ENCODE measurements at places on chromosomes 6 and 20. TPM values are rescaled to one million over a fixed set of nuclear protein-coding genes. Genes with fewer than 3 reads are reported as not detected.

Gene RAET1L
- total RNA-seq = not detected

Gene GNRH2
- not detected for total RNA-seq

Gene MLN
- not detected for total RNA-seq

Gene NHLRC1
- total RNA-seq = 0.04 TPM

Gene ZC2HC1B
- not detected for total RNA-seq

Gene LBP
- total RNA-seq = 0.06 TPM

Gene SLC26A8
- not detected for total RNA-seq

Gene OPRL1
- 0.23 TPM for total RNA-seq

- no peak for DNase-seq
Observed at GRCh38 chr20:36043892-36044515, 75.6 kb downstream of the CNBD2 start.

DNA sequence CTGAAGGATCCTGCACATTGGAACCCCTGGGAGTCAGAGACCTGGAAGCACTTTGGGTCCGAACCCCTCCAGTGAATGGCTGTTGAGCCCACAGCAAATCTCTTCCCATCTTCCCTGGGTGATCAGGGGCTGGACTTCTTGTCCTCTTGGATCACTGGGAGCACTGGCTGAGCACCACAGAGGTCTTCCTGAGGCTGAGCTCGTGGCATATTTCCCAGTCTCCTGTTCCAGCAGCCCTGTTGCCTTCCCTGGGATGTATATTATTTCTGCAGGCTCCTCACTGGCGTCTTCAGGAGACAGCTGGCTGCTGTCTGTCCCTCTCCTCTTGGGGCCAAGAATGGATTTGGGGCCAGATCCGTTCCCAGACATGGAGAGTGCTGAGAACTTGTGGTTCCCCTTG lies 43.4 kb downstream of the PTK7 start:
- no peak for DNase-seq

DNA sequence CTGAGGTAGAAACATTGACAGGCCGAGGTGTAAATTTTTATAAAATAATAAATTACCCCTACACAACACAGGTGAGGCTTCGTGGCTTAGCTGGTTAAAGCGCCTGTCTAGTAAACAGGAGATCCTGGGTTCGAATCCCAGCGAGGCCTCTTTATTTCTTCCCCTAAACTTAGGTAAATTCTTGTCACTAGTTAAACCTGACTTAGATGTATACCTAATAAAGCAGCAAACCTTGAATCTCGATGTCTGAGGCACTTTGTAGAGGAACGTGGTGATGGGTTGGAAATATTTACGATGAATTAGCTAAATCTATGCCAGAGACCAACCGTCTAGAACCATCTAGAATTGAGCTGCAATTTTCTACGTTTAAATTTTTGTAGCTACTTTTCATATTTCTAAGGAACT lies 185.6 kb downstream of the OR2B2 start:
- DNase-seq = peak; percentile 38

DNA sequence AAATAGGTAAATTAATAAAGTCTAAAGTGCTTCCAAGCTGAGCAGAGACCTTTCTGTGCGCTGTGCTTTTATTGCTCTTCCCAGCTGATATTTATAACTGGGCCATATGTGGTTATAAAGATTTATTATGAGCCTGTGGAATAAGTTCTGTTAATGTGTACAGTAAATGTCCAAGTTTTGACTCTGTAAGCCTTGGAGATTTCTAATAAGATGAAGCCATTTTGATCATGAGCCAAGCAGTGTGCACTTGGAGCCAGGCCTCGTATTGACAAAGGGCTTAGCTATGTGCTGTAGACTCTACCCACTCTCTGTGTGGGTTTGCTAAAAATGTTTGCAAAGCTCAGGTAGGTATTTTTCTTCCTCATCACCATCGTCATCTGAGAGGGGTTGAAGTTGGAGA lies 361.1 kb downstream of the FOXA2 start:
- DNase-seq = no peak

DNA sequence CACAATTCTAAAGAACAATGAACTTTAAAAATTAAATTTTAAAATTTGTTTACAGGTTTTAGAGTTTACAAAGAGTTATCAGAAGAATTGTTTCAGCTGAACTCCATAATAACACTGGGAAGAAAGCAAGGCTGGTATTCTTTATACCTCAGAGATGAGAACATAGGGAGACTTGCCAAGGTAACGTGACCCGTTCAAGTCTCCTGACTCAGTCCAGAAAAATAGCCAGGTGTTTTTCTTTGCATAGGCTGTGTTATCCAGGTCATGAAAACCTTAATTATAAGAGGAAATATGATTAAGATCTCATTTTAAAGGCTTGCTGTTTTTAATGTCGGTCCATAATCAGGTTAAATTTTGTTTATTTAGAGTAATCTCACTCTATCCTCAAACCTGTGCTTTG lies 8.5 kb upstream of the C6orf141 start:
- DNase-seq = peak; percentile 57

DNA sequence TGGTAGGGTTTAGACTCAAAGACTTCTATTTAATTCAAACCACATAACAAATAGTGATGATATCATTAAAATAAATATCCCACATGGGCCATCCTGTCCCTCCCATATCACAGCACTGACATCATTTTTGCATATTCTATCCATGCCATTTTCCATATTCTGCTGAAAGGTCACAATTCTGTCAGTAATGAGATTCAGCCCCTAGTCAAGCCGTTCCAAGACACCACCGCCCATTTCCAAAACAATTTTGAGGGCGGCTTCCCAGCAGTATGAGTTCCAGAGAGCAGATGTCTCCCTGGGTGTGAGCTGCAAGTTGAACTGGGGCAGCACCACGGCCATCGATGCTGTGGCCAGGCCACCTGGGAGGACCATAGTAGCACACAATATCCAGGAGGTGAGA lies 65.1 kb upstream of the PLEKHG1 start:
- no peak for DNase-seq

GRCh38 chr6:137802408-137803182 lies 64.5 kb upstream of the TNFAIP3 start:
- no peak for DNase-seq

DNA sequence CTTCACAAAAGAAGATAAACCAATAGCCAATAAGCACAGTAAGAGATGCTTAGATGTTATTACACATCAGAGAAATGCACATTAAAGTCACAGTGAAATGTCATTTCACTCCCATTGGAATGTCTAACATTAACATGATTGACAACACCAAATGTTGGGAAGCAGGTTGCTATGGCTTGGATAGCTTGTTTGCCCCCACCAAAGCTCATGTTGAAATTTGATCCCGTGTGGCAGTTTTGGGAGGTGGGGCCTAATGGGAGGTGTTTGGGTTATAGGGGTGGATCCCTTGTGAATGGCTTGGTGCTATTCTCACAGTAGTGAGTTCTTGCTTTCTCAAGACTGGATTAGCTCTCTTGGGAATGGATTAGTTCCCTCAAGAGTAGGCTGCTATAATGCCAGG lies 44.8 kb downstream of the MRAP2 start:
- no peak for DNase-seq

- DNase-seq = no peak
Observed at GRCh38 chr6:56620229-56620868, 22.3 kb downstream of the DST start.

DNA sequence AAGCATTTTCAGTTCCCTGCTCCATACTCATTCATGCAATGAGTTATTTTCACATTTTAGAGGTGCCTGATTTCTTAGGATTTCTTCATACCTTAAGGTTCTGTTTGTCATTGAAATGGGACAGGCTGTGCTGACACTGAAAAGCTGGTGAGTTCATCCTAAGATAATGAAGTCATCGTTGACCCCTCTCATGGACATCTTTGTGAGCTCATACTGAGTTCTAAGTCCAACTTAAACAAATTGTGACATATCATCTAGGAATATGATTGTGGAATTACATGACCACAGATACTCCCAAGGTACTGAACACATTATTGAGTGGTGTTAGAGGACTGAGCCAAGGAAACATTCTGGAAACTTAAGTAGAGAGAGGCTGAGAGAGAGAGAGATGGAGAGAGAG lies 224.8 kb upstream of the JAG1 start:
- no peak for DNase-seq

GRCh38 chr20:25606094-25606695 lies 17.6 kb downstream of the NANP start:
- no peak for DNase-seq

DNA sequence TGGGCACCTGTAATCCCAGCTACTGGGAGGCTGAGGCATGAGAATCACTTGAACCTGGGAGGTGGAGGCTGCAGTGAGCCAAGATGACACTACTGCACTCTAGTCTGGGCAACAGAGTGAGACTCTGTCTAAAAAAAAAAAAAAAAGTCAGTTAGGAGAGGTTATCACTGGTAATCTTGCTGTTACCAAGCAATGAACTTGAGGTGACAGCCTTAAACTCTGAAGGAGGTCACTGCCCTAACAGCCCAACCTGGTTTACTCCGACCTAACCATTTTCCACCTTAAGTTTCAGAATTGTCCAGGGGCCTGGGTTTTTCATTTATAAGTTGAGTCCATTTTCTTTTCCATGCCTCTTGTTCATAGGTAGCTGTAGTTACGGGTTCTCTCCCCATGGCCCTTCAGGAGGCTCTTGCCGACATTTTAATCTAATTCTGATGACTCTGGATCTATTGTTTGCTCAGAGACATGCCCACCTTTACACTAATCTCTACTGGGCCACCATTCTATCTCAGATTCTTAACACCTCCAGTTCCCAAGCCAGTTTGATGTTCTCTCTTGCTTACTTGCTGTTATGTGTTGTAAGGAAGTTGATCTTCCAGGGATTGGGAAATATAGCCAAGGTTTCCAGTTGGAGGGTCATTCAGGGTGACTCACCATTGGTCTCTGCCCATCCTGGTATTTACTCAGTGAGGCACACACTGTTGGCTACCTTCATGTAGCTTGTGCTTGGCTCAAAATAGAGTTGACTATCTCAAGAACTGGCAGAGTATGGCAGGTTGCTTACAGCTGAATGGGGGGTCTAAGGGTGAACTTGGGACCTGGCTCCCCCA lies 29.1 kb downstream of the SHLD1 start:
- DNase-seq = peak; percentile 8
